Type B pancreatic cell (in vitro differentiated cells): ENCODE measurements at places on chromosomes 7 and 10. TPM values are rescaled to one million over a fixed set of nuclear protein-coding genes. Genes with fewer than 3 reads are reported as not detected.

DNA sequence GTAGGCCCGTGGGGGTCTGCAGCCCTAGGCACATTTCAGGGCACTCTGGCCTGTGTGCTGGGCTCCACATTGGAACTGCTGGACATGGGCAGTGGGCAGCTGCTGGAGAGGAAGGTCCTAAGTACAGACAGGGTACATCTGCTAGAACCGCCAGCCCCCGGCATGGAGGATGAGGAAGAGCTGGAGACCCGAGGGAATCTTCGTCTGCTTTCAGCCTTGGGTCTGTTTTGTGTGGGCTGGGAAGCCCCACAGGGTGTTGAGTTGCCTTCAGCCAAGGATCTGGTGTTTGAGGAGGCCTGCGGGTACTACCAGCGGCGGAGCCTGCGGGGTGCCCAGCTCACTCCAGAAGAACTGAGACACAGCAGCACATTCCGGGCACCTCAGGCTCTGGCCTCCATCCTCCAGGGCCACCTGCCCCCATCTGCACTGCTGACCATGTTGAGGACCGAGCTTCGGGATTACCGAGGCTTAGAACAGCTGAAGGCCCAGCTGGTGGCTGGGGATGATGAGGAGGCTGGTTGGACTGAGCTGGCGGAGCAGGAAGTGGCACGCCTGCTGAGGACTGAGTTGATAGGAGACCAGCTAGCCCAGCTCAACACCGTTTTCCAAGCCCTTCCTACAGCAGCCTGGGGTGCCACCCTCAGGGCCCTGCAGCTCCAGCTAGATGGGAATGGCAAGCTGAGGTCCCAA lies 1.4 kb downstream of the HPS6 start:
- no peak overlapping the region for H3K27ac ChIP-seq
- H3K36me3 ChIP-seq, result no peaks in the 10 kb centered on the region
- peak overlapping the region; percentile 89 for H3K4me3 ChIP-seq
- H3K4me1 ChIP-seq, result no peaks in the 10 kb centered on the region

DNA sequence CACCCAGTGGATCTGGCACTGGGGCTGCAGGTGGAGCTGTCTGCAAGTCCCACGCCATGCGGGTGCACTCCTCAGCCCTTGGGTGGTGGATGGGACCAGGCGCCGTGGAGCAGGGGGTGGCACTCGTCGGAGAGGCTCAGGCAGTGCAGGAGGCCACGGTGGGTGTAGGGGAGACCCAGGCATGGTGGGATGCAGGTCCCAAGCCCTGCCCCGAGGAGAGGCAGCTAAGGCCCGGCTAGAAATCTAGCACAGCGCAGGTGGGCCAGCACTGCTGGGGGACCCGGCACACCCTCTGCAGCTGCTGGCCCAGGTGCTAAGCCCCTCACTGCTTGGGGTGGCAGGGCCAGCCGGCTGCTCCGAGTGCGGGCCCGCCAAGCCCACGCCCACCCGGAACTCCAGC lies 25.7 kb downstream of the HTR7 start:
- H3K4me3 ChIP-seq, result no peak overlapping the region
- no peaks in the 10 kb centered on the region for H3K36me3 ChIP-seq
- H3K4me1 ChIP-seq, result no peaks in the 10 kb centered on the region
- H3K27me3 ChIP-seq, result peaks cover 14% of the 10 kb centered on the region

GRCh38 chr7:8255680-8256655 lies 6.0 kb downstream of the ICA1 start:
- no peaks in the 10 kb centered on the region for H3K36me3 ChIP-seq
- H3K4me1 ChIP-seq, result peaks cover 2% of the 10 kb centered on the region
- H3K27me3 ChIP-seq, result peaks cover 26% of the 10 kb centered on the region
- H3K27ac ChIP-seq, result no peak overlapping the region
- no peak for DNase-seq

DNA sequence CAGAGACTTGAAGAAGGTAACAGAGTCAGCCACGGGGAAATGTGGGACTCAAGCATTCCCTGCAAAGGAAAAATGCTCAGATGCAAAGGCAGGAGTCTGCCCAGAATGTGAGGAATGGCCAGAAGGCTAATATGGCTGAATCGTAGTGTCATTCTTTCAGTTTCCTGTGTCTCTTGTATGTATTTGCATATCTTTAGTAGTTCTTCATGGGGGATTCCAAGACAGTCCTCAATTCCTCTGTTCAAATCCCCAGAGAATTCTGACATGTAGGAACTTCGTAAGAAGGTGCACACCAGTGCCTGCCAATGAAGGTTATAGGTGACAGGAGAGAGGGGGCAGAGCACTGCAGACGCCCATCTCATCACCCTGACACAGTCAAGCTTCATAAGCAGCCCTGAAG lies 154.4 kb downstream of the CACNB2 start:
- DNase-seq, result no peak
- no peak overlapping the region for H3K4me3 ChIP-seq
- H3K27ac ChIP-seq, result no peak overlapping the region

DNA sequence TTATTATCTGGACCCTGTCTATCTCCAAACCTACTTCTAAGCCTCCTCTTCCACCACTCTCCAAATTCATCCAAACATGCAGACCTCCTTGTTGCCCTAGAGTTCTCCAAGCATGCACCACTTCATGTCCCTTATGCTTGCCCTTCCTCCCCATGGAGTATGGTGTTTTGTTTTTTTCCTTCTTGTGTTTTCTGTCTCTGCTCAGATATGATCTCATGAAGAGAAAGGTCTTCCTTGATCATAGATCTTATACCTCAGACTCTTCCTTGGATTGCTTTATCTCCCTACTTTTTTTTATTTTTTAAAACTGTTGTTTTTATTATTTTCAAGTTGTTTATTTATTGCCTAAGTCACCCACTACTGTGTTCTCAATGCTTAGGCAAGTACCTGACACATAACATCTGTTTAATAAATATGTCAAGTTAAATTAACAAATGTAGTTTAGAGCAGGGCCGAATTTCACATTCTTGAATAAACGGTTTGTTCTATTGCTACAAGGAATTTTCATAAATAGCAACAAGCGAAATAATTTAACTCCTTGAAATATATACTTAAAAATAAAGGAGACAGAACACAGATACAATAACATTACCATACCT lies 84.5 kb downstream of the HGF start:
- H3K4me1 ChIP-seq, result peaks cover 10% of the 10 kb centered on the region
- DNase-seq, result no peak
- H3K27me3 ChIP-seq, result no peaks in the 10 kb centered on the region

DNA sequence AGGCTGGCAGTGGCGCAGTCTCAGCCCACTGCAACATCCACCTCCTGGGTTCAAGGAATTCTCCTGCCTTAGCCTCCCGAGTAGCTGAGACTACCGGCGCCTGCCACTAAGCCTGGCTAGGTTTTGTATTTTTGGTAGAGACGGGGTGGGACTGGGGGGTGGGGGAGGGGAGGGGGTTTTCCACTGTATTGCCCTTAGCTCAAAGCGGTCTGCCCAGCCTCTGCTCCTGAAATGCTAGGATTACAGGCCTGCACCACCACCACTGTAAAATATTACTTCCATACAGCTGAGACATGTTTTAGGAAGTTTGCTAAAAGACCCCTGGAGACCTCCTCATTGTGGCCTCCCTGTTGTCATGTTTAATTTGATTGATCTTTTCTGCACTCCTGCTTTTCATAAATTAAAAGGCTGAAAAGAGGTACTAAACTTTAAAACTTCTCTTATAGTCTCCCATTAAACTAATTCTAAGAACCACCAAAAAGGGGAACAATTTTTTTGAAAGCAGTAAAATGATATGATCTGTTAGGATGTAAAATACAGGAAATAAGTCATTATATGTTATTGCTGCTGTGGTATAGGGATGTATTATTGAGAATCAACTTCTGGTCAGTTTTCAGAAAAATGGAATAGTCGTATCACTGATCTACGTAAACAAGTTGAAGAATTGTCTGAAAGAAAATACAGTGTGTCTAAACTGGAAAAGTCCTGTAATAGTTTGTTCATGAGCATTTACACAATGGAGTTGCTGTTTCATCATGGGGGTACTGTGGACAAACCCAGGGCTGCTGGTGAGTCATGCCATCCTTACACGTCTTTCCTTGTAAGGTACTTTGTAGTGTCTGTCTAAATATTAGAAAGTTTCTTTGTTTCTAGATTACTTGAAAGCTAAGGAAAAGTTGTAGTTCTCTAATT lies 72.9 kb upstream of the TMEM248 start:
- peak overlapping the region; percentile 54 for H3K27ac ChIP-seq
- H3K27me3 ChIP-seq, result peaks cover 7% of the 10 kb centered on the region
- peak overlapping the region; percentile 38 for H3K4me3 ChIP-seq
- H3K4me1 ChIP-seq, result peaks cover 20% of the 10 kb centered on the region

GRCh38 chr7:6165521-6166320 lies 106.7 kb downstream of the CYTH3 start:
- no peaks in the 10 kb centered on the region for H3K27me3 ChIP-seq
- peaks cover 39% of the 10 kb centered on the region for H3K4me1 ChIP-seq
- H3K27ac ChIP-seq, result no peak overlapping the region
- peaks cover 13% of the 10 kb centered on the region for H3K36me3 ChIP-seq
- H3K4me3 ChIP-seq, result no peak overlapping the region

GRCh38 chr10:15579605-15580004 lies 140.1 kb downstream of the ITGA8 start:
- DNase-seq, result no peak
- H3K4me1 ChIP-seq, result no peaks in the 10 kb centered on the region
- no peaks in the 10 kb centered on the region for H3K36me3 ChIP-seq
- no peak overlapping the region for H3K4me3 ChIP-seq

DNA sequence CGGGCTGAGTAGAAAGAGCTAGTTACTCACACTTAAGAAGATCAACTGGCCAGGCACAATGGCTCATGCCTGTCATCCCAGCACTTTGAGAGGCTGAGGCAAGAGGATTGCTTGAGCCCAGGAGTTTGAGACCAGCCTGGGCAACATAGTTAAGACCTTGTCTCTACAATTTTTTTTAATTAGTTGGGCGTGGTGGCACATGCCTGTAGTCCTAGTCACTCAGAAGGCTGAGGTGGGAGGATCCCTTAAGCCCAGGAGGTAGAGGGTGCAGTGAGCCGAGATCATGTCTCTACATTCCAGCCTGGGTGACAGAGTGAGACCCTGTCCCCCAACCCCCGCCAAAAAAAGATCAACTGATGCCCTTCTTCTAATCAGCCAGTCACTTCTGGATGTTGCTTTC lies 74.6 kb upstream of the ATP6V0A4 start:
- no peak for DNase-seq
- no peaks in the 10 kb centered on the region for H3K27me3 ChIP-seq
- peaks cover 30% of the 10 kb centered on the region for H3K36me3 ChIP-seq

GRCh38 chr7:11587814-11588213 lies 244.2 kb downstream of the THSD7A start:
- DNase-seq, result no peak
- no peaks in the 10 kb centered on the region for H3K4me1 ChIP-seq
- no peak overlapping the region for H3K27ac ChIP-seq
- H3K36me3 ChIP-seq, result no peaks in the 10 kb centered on the region
- no peak overlapping the region for H3K4me3 ChIP-seq

- H3K4me3 ChIP-seq, result no peak overlapping the region
- no peak for DNase-seq
Observed at GRCh38 chr10:28761084-28761846, 83.9 kb downstream of the BAMBI start.

DNA sequence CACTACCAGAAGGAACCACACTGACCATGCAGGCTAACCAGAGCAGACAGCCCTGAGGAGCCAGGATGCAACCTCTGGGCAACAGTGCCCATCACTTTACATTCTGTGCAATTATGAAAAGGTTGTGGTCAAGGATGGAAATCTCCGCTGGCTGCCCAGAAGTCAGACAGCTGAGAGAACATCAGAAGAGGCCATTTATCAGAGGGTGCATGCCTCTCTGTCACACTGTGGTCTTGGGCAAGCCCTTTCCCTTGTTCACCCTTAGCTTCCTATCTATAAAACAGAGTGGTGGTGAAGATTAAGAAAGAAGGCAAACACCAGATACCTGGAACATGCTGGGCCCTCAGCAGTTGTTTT lies 120.7 kb upstream of the GDF10 start:
- no peak overlapping the region for H3K4me3 ChIP-seq
- H3K27ac ChIP-seq, result no peak overlapping the region
- no peak for DNase-seq
- no peaks in the 10 kb centered on the region for H3K36me3 ChIP-seq
- H3K4me1 ChIP-seq, result peaks cover 24% of the 10 kb centered on the region
- peaks cover 24% of the 10 kb centered on the region for H3K27me3 ChIP-seq

- H3K4me3 ChIP-seq, result no peak overlapping the region
- peaks cover 43% of the 10 kb centered on the region for H3K36me3 ChIP-seq
- DNase-seq, result no peak
- no peaks in the 10 kb centered on the region for H3K27me3 ChIP-seq
Observed at GRCh38 chr10:28592953-28593352, 60.0 kb downstream of the WAC start.

- DNase-seq, result no peak
- H3K27me3 ChIP-seq, result no peaks in the 10 kb centered on the region
- H3K4me1 ChIP-seq, result no peaks in the 10 kb centered on the region
- no peaks in the 10 kb centered on the region for H3K36me3 ChIP-seq
Observed at GRCh38 chr7:148419856-148420832, 170.4 kb upstream of the C7orf33 start.

DNA sequence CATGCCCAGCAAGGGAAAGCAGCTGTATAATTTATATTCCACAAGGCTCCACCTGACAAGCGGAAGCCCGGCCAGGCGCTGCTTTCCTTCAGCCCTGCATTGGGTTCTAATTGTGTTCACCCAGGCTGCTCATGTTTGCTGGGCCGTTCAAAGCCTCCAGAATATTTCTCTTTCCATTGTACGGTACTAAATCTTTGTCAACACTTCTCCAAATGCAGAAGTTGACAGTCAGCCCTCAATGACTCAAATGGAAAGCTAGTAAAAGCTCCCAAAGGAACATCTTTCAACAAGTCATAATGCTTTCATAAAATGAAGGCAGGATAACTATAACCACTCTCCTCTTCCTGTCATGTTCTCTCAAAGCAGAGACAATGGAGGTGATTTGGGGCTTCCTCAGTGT lies 17.8 kb upstream of the CPXM2 start:
- H3K27ac ChIP-seq, result no peak overlapping the region
- H3K27me3 ChIP-seq, result peaks cover 67% of the 10 kb centered on the region
- H3K4me3 ChIP-seq, result no peak overlapping the region
- DNase-seq, result no peak
- no peaks in the 10 kb centered on the region for H3K36me3 ChIP-seq
- H3K4me1 ChIP-seq, result peaks cover 13% of the 10 kb centered on the region

- DNase-seq, result no peak
- no peak overlapping the region for H3K4me3 ChIP-seq
- H3K27ac ChIP-seq, result no peak overlapping the region
- H3K4me1 ChIP-seq, result no peaks in the 10 kb centered on the region
Observed at GRCh38 chr7:11587048-11587447, 244.9 kb downstream of the THSD7A start.

The PKD2L1 gene
- total RNA-seq, result 0.26 TPM in 1 of 2 replicates, not detected in the other

The NEURL1 gene
- total RNA-seq, result 38.3 and 102 TPM in 2 replicates

The CYP3A5 gene
- 33.1 and 53.0 TPM in 2 replicates for total RNA-seq

The ZWINT gene
- 28.6 and 59.6 TPM in 2 replicates for total RNA-seq

The BLNK gene
- total RNA-seq, result 21.7 and 59.8 TPM in 2 replicates

The ZNF248 gene
- total RNA-seq, result 6.0 and 9.5 TPM in 2 replicates

The SLC26A3 gene
- 4.7 and 14.3 TPM in 2 replicates for total RNA-seq

The GNAI1 gene
- total RNA-seq, result 20.9 and 39.2 TPM in 2 replicates

The NKX2-3 gene
- not detected in 2 replicates for total RNA-seq
